ENCODE measurements at places on chromosomes 1 and 21.

DNA sequence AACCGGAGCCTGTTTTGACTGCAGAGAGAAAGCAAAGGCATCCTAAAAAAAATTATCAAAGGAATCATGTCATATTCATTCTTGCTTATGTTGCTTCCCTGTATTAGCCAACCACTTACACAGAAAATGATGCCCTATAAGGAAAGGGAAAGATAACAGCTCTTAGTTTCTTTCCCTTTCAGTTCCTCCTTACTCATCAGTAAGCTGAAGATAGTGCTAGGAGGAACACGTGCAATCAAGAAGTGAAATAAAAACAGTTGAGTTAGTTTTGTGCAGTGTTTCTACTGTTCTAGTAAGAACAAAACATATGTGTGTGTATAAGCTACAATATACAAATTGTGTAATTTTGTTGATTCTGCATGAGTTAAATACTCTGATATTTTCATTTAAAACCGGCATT lies 45.3 kb upstream of the MTF2 start:
- DNase-seq = no peak

GRCh38 chr1:59570524-59570923 lies 244.2 kb upstream of the HOOK1 start:
- peak; percentile 2 for DNase-seq

DNA sequence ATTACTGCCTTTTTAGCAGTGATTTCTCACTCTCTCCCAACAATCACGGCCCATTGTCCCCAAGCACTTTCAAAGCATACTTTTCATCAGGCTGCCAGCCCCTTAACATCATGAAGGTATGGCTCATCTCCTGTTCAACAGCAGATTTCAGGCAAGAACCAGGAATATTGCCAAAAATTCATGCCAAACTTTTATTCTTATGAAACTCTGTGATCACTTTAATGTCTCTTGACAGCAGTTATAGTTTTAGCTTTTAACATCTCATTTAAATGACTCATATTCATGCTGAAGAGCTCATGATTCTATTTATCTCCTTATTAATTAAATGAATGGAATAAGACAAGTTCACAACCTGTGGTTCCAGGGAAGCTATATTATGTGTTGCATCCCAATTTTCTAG lies 235.1 kb downstream of the GRIK1 start:
- no peak for DNase-seq

DNA sequence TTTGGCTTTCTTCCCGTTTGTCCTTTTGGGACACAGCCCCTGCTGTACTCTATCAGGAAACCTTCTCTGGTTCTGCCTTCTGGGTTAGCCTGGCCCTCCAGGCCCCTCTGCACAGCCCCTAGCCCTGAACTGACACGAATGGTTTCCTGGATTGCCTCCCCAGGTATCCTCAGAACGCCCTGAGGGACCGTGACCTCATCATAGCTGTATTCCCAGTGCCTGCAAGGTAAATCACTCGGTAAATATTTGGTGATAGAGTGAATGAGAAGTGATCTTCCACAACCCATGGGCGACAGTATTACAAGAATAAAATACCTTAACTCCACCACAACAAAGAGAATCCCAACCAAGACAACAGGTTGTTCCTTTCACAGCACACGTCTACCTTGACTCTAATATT lies 637.2 kb downstream of the SMYD3 start:
- no peak for DNase-seq

- no peak for DNase-seq
These were observed 22.0 kb downstream of the AGRN start for GRCh38 chr1:1041873-1042272.

DNA sequence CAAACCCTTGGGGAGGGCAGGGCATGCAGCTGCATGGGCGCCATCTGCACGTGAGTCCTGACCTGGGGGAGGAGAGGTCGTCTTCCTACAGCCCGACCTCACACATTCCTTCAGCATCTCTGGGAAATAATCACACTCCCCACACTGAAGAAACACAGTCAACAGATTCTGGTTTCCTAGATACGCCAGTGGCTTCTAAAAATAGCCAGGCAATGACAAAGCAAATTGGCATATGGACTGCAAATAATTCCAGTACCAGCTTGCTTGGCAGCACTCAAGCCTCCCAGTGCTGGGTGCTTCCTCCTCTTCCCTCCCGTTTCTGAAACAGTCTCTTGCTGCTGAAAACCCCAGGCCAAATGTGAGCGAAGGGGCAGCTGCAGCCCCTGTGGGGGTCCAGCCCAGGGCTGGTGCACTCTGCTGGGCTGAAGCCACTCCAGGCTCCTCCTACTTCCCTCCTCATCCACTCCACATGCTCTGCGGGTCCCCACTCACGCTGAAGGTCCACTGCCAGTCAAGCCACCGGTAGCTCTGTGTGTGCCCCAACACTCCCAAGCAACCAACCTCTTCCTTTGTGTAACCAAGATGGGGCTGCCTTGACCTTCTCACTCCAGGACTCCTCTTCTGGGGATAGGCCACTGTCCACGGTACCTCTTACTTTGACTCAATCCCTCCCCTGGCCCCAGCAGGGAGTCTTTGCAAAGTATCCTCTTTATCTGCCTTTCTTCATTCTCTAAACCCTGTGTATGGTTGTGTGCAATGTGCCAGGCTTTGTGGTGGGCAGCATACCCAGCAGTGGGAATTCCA lies 69.0 kb downstream of the KCND3 start:
- no peak for DNase-seq

DNA sequence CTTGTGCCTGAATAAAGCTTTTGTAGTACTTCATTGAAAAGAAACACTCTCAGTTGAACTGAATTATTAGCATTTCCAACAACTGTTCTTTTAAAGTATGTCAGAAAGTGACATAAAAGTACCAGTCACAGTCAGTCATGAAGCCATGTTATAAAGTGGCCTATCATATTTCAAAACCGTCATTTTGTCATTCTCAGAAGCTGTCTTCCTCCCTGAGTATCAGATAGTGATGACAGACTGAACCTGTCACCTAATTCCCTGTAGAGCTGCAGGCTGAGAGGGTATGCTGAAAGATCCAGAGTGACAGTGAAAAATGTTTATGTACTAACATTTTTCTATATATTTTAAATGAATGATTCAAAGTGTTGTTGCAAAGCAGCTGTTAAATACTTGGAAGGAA lies 1121.7 kb upstream of the PRMT6 start:
- DNase-seq = no peak

DNA sequence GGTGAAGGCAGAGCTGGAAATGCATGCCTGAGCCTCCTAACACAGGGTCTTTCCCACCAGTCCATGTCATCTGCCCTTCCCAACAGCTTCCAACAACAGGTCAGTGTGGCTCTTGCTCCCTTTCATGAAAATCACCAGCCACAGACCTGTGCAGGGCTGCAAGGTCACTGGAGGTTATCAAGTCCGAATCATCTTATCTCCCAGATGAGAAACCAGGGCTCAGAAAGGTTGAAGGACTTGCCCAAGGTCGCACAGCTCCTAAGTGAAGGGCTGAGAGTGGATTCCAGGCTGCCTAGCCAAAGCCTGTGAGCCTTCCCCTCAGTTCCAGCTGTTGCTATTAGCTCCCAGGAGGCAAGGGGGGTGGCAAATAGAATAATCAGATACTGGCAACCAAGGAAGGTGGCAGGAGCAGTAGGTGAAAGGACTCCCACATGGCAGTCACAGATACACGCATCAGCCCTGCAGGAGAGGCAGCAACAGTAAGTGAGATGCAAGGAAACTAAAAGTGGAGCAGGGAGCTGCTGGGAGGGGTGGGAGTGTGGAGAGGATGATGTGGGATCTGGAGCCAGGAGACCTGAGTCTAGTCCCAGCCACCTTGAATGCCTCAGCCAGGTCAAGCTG lies 74.2 kb downstream of the SSBP3 start:
- no peak for DNase-seq

- no peak for DNase-seq
These were observed 84.2 kb downstream of the LACTBL1 start for GRCh38 chr1:22888320-22889075.

DNA sequence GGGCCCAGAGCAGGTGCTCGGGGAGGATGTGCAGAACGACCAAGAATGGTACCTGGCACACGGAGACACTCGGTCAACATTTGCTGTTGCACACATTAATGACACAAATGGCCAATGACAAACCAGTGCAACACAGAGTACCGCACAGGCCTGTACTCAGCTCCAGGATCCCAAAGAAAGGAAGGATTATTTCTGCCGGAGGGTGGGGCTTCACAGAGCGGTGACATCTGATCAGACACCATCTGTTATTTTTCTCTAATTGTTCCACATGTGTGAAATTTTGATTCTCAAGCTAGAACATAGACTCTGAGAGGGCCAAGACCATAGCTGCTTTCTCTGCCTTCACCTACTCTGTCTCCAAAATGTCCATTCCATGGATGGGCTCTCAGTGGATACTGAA lies 100.4 kb downstream of the MRPL37 start:
- no peak for DNase-seq

- DNase-seq = no peak
These were observed 7.1 kb upstream of the ACTA1 start for GRCh38 chr1:229440851-229441537.

- DNase-seq = peak; percentile 60
These were observed 820 bp upstream of the TTF2 start for GRCh38 chr1:117059334-117059677.

GRCh38 chr21:35410123-35410522 lies 361.0 kb upstream of the RUNX1 start:
- no peak for DNase-seq

- DNase-seq = no peak
These were observed 28.2 kb downstream of the ATP8B2 start for GRCh38 chr1:154353460-154353904.

GRCh38 chr1:155961937-155962336 lies 16.4 kb downstream of the ARHGEF2 start:
- no peak for DNase-seq

DNA sequence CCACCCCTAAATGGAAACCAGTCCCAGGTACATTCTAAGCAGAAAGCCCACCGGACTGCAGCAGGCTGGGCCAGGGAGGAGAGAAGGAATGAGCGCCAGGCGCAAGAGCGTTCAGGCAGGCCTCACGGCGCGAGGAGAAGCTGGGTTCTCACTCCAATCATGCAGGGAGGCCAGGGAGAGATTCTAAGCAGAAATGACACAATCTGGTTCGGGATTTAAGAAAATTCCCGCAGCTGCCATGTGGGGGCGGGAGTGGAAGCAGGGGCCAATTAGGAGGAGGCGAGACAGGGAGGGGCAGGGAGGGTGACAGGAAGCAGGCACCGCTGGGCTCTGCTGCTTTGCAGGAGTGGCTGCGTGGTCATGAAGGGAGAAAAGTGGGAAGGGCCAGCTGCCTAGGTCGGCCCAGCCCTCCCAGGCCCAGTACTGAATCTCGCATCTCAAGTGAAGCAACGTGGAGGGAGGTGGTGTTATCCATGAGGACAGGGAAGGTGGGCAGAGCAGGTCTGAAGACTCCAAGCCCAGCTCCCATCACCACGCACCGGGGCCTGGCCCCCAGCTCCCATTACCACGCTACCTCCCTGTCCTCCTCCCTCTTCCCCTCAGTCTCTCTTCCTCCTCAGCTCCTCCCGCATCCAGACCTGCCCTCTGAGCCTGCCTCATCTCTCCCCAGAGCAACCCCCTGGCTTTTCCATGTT lies 11.8 kb downstream of the NPHP4 start:
- DNase-seq = no peak

GRCh38 chr1:180181048-180181447 lies 26.4 kb downstream of the QSOX1 start:
- peak; percentile 11 for DNase-seq

- no peak for DNase-seq
These were observed 75.2 kb downstream of the NFIA start for GRCh38 chr1:61157468-61157987.

DNA sequence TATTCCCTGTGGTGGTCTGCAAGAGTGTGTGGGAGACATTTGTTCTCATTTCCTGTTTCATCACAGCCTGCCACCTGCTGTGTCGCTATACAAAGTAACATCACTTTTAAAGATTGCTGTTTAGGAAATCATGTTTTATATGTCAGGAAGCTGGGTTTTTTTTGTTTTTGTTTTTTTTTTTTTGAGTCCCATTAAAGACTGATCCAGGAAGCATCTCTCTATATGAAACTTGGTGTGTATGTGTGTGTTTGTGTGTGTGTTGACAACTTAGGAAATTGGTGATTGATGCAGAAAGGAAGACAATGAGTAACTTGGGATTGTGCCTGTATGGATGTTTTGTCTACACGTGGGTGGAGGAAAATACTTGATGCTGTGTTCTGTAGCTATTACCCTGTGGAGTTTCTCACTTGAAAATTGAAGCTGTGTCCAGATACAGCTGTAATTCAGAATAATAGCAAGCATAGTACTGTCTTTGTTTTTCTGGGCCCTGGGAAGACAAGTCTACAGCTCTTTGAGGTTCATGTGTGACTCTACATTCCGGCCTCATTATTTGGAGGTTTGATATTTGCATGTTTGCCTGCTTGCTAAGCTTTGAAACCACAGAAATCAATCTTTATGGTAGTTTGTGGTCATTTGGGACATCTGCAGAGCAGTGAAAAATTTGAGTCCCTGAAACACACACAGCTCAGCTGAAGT lies 47.9 kb downstream of the LAMC1 start:
- DNase-seq = no peak

- no peak for DNase-seq
These were observed 20.2 kb downstream of the RRAGC start for GRCh38 chr1:38839363-38839762.

DNA sequence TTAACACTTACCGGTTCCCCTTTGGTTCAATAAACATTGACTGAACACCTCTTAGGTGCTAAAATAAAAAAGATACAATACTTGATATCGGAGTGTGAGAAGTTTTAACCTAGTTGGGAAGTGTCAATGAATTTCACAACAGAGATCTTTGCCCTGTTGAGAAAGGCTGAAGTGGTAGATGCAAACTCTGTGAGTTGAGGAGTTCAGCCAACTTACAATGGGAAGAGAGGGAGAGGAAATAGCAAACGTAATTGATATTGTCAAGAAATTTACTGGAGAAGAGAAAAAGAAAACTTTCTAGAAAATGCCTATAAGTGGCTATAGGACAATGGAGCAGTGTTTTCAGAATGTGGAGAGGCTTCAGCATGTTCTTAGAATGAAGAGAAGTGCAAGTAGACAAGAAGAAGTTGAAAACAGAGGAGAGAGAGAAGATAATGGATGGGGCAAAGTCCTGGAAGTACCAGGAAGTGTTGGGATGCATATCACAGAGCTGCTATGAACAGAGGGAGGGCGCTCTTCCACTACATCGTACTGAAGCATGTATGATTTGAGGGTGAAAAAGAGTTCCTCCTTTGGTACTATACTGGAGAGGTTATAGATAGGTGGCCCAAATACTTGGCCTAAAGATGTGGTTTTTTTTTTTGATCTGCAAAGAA lies 48.9 kb downstream of the MEF2D start:
- DNase-seq = no peak

- DNase-seq = peak; percentile 53
These were observed 712 bp downstream of the DEGS1 start for GRCh38 chr1:224183591-224184312.

All from stimulated activated CD4-positive, alpha-beta T cell treated with anti-CD3 and anti-CD28 coated beads, Interleukin-4, amount 100 ng/mL, for 48 hours (primary cell).